ENCODE measurements at places on chromosomes 5 and 9. TPM values are rescaled to one million over a fixed set of nuclear protein-coding genes. Genes with fewer than 3 reads are reported as not detected.

DNA sequence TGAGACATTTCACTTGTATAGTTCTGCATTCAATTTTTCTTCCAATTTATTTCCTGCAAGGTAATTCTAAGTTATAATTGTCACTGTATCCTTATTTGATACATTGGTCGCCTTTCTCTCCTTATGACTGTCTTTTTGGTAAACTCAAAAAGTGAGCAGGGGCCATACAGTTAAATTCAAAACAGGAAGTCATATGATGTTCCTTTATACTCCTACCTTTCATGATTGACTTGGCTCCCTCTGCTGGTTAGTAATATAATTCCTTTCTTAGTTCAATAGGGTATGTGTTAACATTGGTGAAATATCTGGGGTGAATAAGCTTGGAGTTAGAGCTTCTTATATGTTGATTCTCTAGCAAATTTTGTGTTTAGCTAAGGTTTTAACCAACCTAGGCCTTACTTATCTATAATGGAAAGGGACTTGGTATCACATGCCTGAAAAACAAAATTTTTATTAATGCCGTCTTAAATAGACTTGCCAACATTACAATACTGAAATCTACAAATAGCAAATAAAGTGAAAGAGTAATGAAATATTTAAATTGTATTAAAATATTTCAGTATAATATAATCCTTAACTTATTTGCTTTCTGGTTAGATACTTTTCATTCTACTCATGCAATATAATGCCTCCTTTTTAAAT lies 6.0 kb upstream of the NIPBL start:
- no peak for DNase-seq

NR5A1 gene
- total RNA-seq: not detected

GRCh38 chr5:150642567-150642927 lies 2.1 kb downstream of the SYNPO start:
- DNase-seq: peak; percentile 73

DNA sequence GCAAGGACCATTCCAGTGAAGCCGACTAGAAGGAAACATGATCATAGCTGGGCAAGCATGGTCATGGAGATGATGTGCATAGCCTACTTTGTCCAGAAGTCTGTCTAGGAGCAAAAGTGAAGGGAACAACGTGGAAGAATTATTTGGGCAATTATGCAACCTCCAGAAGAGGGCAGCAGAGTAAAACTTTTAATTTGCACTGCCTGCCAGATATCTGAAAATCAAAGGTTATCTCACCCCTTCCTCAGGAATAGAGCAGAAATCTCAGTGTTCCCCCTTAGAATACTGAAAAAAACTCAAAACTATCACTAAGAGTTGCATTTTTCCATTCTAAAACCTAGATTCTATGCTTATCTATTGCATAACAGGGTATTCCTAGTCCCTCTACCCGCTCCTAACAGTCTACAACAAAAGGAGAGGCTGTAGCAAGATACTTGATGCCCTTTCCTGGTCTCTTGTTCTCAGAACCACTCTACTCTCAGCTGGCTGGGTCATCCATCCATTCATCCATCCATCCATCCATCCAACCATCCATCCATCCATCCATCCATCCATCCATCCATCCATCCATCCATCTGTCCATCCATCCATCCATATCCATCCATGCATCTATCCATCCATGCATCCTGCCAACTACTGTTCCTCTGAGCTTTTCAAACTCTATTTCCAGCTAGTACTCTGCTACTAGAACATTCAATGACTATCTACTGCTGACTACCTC lies 8.4 kb upstream of the SETD9 start:
- no peak for DNase-seq

SNX2 gene
- total RNA-seq: 37.0 TPM

GRCh38 chr5:131289738-131290137 lies 25.9 kb downstream of the CDC42SE2 start:
- no peak for DNase-seq

GRCh38 chr5:87300176-87300575 lies 32.5 kb downstream of the RASA1 start:
- no peak for DNase-seq

GRCh38 chr9:118686959-118687358 lies 682.3 kb downstream of the BRINP1 start:
- no peak for DNase-seq

DNA sequence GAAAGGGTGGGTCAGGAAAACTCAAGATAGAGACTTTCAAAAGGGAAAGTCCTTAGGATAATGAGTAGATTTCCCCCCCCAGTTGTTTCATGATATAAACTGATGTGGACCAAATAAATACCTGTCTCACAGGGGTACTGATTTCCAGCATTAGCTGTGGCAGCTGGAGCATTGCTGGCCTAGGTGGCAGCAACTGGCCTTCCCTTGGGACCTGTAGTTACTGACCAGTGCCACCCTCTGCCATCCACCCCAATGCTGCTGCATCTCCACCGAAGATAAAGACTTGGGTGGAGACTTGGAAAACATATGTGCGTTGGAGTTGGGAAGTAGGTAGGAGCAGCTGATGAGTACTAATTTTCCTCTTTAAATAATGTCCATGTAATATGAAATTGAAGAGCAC lies 71.8 kb downstream of the SYK start:
- DNase-seq: no peak

COL5A1 gene
- 13.9 TPM for total RNA-seq

DNA sequence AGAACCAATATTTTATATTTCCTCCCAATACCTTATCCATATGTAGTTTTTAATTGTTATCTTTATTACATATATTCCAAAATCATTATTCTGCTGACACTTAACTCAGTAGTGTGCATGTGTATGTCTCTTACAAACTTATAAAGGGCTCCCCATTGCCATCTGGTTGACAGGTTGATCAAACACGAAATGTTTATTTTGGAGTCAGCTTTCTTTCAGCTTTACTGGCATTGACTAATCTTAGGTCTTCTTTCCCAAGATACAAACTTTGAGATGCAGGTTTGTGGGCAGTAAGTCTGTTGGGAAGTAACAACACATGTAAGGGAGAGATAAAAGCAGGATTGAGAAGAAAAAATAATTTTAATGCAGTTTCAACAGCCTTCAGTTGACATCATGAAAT lies 716.0 kb upstream of the CHD1 start:
- DNase-seq: no peak

GRCh38 chr5:78458843-78459242 lies 98.4 kb downstream of the SCAMP1 start:
- DNase-seq: no peak

All from left ventricle myocardium inferior (tissue), 1 donor.